ENCODE measurements at places on chromosomes 3 and 15.
A peak's percentile ranks its signal among the peaks of the same experiment; 100 is the strongest.

GRCh38 chr3:144289057-144289456, 317.4 kb downstream of the DIPK2A start:
- H3K4me1 ChIP-seq: no peaks in the 10 kb centered on the region
- no peaks in the 10 kb centered on the region for H3K27me3 ChIP-seq
- DNase-seq: no peak

DNA sequence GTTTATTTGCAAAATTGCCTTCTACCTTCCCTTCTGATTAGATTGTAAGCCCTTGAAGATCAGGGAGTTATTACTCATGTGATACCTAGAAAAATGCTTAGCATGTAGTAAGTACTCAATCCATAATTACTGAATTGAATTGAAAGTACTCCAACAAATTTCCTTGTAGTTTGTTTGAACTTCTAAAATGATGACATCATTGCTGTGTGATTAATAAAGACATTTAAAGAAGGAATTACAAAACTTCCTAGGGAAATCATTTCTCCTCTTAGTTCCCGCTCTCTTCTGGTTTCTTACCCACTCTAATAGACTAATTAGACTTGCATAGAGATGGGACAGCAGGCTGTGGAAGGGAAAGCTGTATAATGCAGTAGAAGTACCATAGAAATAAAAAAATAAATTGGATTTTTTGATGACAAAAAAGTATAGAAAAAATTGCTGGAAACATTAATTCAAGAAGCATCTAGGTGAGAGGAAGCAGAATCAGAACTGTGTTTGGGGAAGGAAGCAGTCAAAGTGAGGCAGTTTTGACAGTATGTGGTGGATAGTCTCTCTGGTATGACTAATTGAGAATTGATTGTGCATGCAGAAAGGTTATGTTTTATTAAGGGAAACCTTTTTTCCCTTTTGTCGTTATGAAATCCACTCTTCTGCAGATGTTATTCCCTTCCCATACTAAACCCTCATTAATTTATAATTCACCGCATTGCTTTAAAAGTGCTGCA, 93.0 kb downstream of the ALCAM start:
- no peak for DNase-seq
- no peak overlapping the region for H3K4me3 ChIP-seq
- H3K36me3 ChIP-seq: no peaks in the 10 kb centered on the region
- no peaks in the 10 kb centered on the region for H3K27me3 ChIP-seq

- H3K36me3 ChIP-seq: no peaks in the 10 kb centered on the region
- no peak for DNase-seq
- no peaks in the 10 kb centered on the region for H3K4me1 ChIP-seq
- H3K27ac ChIP-seq: no peak overlapping the region
- no peak overlapping the region for H3K4me3 ChIP-seq
Measured at GRCh38 chr15:34780725-34781124, 14.6 kb downstream of the ACTC1 start.

DNA sequence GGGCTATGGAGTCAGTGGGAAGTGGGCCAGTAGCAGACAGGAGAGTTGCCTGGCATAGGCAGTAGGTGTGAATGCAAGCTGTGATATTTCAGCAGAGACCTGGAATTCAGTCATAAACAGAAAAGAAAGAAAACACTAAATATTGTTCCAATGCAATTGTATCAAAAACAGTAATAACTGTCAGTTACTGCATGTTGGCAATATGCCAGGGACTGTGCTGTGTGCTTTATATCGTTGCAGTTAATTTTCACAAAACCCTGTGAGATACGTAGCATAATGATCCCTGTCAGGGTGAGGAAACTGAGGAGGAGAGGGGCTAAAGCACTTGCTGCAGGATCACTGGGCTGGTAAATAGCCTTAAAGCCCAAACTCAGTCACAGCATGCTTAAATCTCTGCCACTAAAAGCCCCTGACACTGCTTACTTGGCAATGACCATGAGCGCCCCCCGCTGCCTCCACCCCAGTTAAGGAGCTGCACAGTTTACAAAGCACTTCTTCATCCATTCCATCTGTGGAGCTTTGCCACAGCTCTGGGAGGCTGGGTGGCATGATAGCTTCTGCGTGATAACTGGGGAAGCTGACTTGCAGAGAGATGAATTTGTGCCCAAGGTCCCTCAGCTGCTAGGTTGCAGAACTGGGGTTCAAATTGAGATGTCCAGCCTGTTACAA, 3.9 kb downstream of the SLC6A1 start:
- H3K36me3 ChIP-seq: no peaks in the 10 kb centered on the region
- H3K4me1 ChIP-seq: peaks cover 20% of the 10 kb centered on the region
- no peak overlapping the region for H3K4me3 ChIP-seq

- no peaks in the 10 kb centered on the region for H3K4me1 ChIP-seq
- DNase-seq: no peak
- H3K36me3 ChIP-seq: no peaks in the 10 kb centered on the region
- no peaks in the 10 kb centered on the region for H3K27me3 ChIP-seq
- no peak overlapping the region for H3K4me3 ChIP-seq
- no peak overlapping the region for H3K27ac ChIP-seq
Measured at GRCh38 chr3:24086617-24087404, 141.7 kb downstream of the NR1D2 start.

DNA sequence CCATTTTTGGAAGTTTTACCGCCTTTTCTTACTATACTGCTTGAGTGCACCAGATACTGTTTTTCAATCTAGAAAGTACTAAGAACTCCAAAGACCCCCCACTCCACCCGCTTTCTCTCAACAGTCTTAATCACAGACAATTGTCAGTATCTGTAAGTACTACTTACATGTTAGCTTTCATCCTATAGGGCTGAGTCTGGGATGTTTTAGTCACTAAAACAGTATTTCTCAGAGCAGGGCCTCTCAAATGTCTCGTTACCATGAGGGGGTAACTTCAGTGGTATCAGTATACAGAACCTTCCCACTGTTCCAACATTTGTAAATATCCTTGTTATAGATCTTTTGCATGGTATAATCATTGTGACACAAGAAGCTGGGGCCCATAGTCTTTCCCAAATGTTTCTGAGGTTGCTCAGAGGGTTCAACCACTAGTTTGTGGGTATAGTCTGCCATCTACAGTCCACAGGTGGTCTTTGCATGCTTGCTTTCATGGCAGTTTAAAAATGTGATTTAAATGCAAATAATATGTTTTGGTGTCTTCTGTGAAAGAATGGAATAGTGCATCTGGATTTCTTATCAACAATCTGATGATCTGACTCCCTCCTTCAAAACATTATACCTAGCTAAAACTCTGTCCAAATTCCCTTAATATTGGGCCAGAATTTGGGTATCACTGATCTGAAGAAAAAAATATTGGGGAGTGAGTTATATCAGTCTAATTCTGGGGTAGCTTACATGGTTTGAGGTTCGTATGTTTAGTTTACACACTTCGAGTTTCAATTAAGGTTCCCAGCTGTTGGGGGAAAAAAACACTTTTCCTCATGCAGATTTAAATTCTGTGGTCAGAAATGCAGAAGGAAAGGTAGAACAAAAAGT, 18.0 kb upstream of the DNAJC13 start:
- no peaks in the 10 kb centered on the region for H3K36me3 ChIP-seq
- H3K27me3 ChIP-seq: no peaks in the 10 kb centered on the region
- peak; percentile 35 for DNase-seq
- no peaks in the 10 kb centered on the region for H3K4me1 ChIP-seq
- H3K4me3 ChIP-seq: no peak overlapping the region

GRCh38 chr3:131299836-131300235, 81.7 kb upstream of the NUDT16 start:
- DNase-seq: no peak
- H3K27me3 ChIP-seq: no peaks in the 10 kb centered on the region
- no peaks in the 10 kb centered on the region for H3K36me3 ChIP-seq
- H3K4me3 ChIP-seq: no peak overlapping the region

- H3K4me3 ChIP-seq: no peak overlapping the region
- no peaks in the 10 kb centered on the region for H3K36me3 ChIP-seq
- no peaks in the 10 kb centered on the region for H3K27me3 ChIP-seq
- H3K4me1 ChIP-seq: peaks cover 7% of the 10 kb centered on the region
- DNase-seq: peak; percentile 78
Measured at GRCh38 chr15:101258238-101259144, 6.6 kb upstream of the CHSY1 start.

GRCh38 chr3:3086239-3086638, 23.9 kb downstream of the IL5RA start:
- no peak overlapping the region for H3K27ac ChIP-seq
- H3K36me3 ChIP-seq: no peaks in the 10 kb centered on the region
- no peaks in the 10 kb centered on the region for H3K4me1 ChIP-seq
- H3K27me3 ChIP-seq: no peaks in the 10 kb centered on the region
- no peak for DNase-seq

DNA sequence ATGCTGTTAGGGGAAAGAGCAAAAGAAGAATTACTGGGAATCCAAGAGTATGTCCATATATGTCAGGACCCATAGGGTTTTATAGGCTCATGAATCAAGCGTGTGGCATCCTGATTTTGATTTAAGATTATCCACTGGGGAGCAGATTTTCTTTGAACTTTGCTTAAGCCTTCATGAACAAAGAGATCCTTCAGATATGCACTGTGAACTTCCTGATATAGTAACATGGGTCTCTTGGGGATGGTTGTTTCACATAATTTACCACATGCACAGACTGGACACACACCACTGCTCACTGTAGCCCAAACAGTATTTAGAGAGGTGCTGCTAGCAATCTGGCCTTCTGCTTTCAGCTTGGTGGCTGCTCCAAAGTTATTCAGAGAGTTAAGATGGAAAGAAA, 200.9 kb upstream of the ZPLD1 start:
- no peaks in the 10 kb centered on the region for H3K36me3 ChIP-seq
- DNase-seq: no peak
- H3K27ac ChIP-seq: no peak overlapping the region

- H3K4me1 ChIP-seq: no peaks in the 10 kb centered on the region
- no peak overlapping the region for H3K4me3 ChIP-seq
- no peaks in the 10 kb centered on the region for H3K36me3 ChIP-seq
- DNase-seq: peak; percentile 58
- H3K27me3 ChIP-seq: no peaks in the 10 kb centered on the region
- no peak overlapping the region for H3K27ac ChIP-seq
Measured at GRCh38 chr3:98343647-98344507, 9.8 kb upstream of the OR5K4 start.

DNA sequence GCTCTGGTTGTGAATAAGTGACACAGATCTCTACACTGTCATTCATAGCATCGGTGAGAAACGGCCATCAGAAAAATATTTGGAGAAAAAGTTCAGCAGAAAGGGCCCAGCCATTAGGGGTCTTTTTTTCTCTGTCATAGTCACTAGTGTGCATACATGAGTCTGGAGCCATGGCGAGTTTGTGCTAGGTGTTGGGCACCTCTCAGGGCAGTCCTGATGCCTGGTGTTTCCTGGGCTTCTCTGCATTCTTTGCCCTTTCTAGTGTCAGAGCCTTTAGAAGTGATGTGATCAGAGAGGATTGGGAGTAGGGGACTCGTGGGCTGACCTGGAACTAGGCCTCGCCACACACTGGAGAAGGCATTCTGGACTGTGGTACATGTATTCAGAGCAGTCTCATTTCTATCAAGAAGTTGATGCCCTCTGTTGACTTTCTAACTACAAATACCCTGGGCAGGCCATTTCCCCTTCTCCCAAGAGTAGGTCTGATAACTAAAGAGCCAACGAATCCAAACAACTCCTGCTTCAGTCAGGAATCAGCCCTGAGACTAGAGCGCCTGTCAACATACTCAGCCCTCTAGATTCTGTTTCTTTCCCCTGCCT, 1.6 kb downstream of the KY start:
- H3K27ac ChIP-seq: no peak overlapping the region
- DNase-seq: no peak
- no peak overlapping the region for H3K4me3 ChIP-seq
- no peaks in the 10 kb centered on the region for H3K36me3 ChIP-seq

DNA sequence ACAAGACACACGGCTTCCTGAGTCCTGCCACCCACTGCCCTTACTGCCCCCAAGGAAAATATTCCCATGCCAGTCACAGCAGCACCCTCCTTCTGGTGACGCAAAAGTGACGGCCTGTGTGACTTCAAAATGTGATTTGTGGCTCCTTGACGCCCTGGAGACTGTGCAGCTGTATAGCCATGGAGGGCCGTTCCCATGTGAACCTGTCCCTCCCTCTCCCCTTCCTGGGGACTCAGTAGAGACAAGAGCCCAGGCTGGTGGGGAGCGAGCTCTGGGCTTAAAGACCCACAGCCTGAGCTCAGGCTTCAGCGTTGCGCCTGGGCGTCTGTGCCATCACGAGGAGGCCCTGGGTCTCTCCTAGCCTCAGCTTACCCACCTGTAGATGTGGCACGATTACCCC, 78.2 kb downstream of the TOP2B start:
- DNase-seq: no peak
- H3K27ac ChIP-seq: no peak overlapping the region
- H3K4me3 ChIP-seq: no peak overlapping the region
- no peaks in the 10 kb centered on the region for H3K36me3 ChIP-seq
- H3K27me3 ChIP-seq: no peaks in the 10 kb centered on the region

DNA sequence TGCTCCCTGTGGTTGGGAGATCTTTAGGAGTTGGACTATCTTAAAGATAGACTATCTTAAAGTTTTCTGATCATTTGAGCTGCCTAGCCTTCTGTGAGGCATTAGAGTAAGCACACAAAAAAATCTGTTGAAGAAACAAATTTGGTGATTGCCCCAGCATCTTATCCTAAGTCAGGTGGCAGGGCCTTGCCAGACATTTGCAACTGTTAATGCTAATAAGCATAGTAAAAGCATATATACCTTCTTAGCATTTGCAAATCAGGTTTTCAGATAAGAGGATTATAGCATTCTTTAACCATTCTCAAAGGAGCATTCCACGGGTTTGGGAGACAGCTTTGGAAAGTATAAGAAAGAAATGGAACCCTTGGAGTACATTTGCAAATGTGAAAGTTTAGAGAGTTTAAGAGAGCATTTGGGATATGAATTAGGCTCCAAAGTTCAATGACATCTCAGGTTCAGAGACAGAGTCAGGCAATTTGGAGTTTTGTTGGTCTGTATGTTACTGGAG, 61.0 kb downstream of the SEMA6D start:
- H3K27me3 ChIP-seq: no peaks in the 10 kb centered on the region
- no peak for DNase-seq
- H3K27ac ChIP-seq: no peak overlapping the region
- no peaks in the 10 kb centered on the region for H3K36me3 ChIP-seq

DNA sequence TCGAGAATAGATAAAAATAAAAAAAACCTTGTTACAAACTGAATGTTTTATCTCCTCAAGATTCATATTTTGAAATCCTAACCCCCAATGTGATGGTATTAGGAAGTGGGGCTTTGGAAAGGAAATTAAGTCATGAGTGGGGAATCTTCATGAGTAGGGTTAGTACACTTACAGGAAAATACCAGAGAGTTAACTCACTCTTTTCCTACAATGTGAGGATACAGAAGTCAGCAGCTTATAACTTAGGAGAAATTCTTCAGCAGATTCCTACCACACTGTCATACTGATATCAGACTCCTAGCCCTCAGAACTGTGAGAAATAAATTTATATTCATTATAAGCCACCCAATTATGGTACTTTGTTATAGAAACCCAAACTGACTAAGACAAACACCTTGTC, 453.1 kb downstream of the GBE1 start:
- H3K27ac ChIP-seq: no peak overlapping the region
- H3K4me3 ChIP-seq: no peak overlapping the region
- H3K4me1 ChIP-seq: no peaks in the 10 kb centered on the region
- H3K36me3 ChIP-seq: no peaks in the 10 kb centered on the region
- no peaks in the 10 kb centered on the region for H3K27me3 ChIP-seq
- DNase-seq: no peak
